NCI-H460 (cell line): ENCODE measurements at places on chromosomes 1 and 21. TPM values are rescaled to one million over a fixed set of nuclear protein-coding genes. Genes with fewer than 3 reads are reported as not detected.

Gene TFF3
- total RNA-seq: not detected in 2 replicates

Gene CD34
- not detected in 2 replicates for total RNA-seq

Gene FAM78B
- total RNA-seq: 0.22 and 0.38 TPM in 2 replicates

Gene SERINC2
- 3.7 and 4.6 TPM in 2 replicates for total RNA-seq

Gene PIP5K1A
- total RNA-seq: 95.2 and 119 TPM in 2 replicates

Gene ZBTB7B
- 52.8 and 68.3 TPM in 2 replicates for total RNA-seq

Gene AGT
- total RNA-seq: not detected in 2 replicates

Gene GATAD2B
- 8.8 TPM in 2 replicates for total RNA-seq

Gene KRTAP13-2
- total RNA-seq: not detected in 2 replicates

Gene SAMSN1
- not detected in 2 replicates for total RNA-seq

Gene OR2L2
- not detected in 2 replicates for total RNA-seq

Gene PRAMEF4
- 0.07 TPM in 1 of 2 replicates, not detected in the other for total RNA-seq

Gene RUNX3
- not detected in 2 replicates for total RNA-seq

Gene TIAM1
- 1.1 and 2.7 TPM in 2 replicates for total RNA-seq

Gene ARTN
- 9.7 and 10.7 TPM in 2 replicates for total RNA-seq

Gene AMY2B
- total RNA-seq: 2.7 and 2.9 TPM in 2 replicates

Gene OR2W3
- total RNA-seq: not detected in 2 replicates

Gene SMCP
- not detected in 2 replicates for total RNA-seq

Gene FCER1G
- not detected in 2 replicates for total RNA-seq

Gene LYPD8
- total RNA-seq: not detected in 2 replicates

Gene HLX
- 0.42 and 2.1 TPM in 2 replicates for total RNA-seq

Gene RAP1GAP
- total RNA-seq: 0.17 TPM in 1 of 2 replicates, not detected in the other

Gene OR2G6
- total RNA-seq: not detected in 2 replicates

Gene FALEC
- total RNA-seq: not detected in 2 replicates

Gene CD247
- total RNA-seq: 0.47 TPM in 1 of 2 replicates, not detected in the other

Gene SNX7
- 19.0 and 19.2 TPM in 2 replicates for total RNA-seq

Gene KCNJ6
- total RNA-seq: 0.07 TPM in 1 of 2 replicates, not detected in the other

Gene CLEC20A
- not detected in 2 replicates for total RNA-seq

Gene TPTE
- total RNA-seq: not detected in 2 replicates

Gene TEX38
- total RNA-seq: not detected in 2 replicates

Gene SLC1A7
- total RNA-seq: not detected in 2 replicates

Gene PLA2G2D
- not detected in 2 replicates for total RNA-seq
